NCI-H1436 treated with DMSO at 0.1 percent for 48 hours (cell line): ENCODE measurements at places on chromosomes 11 and 22.

DNA sequence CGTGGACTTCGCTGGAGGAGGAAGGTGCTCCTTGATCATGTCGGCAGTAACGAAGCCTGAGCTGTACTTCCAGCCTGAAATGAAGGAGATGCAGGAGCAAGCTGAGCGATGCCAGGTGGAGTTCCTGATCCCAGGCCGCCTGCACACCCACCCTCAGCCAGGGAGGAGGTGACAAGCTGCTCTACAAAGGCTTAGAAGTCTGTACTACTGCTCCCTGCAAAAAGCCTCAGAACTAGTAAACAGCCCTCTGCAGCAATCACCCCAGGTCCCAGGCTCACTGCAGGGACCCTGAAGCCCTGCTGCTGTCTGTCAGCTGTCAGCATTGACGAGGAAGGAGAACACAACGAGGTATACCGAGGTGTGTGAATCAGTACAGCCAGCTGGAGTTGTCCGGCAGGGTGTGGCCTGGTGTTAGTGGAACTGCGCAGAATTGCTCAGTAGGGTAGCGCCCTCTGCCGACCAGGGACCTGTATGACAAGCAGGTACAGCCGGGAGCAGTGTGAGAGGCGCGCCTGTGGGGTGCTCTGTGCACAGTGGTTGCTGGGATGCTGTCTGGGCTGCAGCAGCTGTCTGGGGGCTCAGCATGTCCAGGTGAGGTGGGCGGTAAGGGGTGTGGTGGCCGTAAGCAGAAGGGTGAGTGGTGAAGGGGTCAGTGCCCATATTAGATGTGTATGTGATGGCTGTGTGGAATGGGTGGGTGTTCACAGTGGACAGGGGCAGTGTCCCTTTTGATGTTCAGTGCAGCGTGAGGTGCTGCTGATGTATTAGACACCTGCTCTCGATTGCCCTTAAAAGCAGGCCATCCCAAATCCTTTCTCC, 7.6 kb downstream of the CYB5R2 start:
- no peak for DNase-seq

DNA sequence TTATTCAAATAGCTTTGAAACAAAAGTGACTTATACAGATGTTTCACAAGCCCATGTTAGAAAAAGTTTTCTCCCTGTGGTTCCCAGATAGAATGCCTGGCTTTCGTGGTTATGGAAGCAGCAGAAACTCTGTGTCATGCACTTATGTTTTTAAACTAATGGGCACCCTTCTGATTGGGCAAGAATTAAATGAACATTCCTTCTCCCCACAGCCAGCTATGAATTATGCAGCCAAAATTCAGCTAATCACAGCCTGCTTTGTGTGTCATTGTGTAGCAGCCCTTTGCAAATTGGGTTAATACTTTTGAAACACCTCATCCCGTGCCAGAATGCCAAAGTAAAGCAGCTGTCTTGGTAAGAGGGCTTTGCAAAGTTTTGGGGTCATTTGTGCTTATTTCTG, 46.9 kb downstream of the PANX1 start:
- DNase-seq: no peak

GRCh38 chr11:69300120-69301060, 6.4 kb downstream of the MYEOV start:
- DNase-seq: no peak

GRCh38 chr22:40486962-40487602, 116.7 kb downstream of the SGSM3 start:
- DNase-seq: no peak
